ENCODE measurements at places on chromosomes 3 and 15.
A peak's percentile ranks its signal among the peaks of the same experiment; 100 is the strongest.

- DNase-seq = no peak
These were observed 799 bp downstream of the ABI3BP start for GRCh38 chr3:100992231-100993012.

DNA sequence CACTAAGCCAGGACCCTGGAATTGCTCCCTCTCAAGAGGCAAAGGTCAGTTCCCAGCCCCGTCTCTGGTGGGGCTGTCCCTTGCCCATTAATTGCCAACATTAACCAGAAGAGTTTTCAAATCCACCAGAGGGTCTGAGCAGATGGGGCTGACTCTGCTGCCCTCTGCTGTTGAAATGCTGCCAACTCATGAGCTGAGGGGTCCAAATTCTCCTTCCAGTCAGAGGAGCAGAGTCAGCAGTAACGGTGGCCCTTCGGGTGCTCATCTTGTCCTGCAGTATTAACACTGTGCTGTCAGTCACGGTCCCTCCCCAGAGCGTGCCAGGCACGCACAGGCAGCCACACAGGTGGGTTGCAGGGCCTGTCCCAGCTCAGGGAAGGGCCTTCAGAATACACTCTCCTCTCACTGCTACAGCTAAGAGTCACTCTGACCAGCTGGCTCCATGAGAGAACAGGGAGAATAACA, 10.7 kb upstream of the SPTBN5 start:
- peak; percentile 70 for DNase-seq

GRCh38 chr15:62047282-62047827, 12.9 kb downstream of the VPS13C start:
- no peak for DNase-seq

DNA sequence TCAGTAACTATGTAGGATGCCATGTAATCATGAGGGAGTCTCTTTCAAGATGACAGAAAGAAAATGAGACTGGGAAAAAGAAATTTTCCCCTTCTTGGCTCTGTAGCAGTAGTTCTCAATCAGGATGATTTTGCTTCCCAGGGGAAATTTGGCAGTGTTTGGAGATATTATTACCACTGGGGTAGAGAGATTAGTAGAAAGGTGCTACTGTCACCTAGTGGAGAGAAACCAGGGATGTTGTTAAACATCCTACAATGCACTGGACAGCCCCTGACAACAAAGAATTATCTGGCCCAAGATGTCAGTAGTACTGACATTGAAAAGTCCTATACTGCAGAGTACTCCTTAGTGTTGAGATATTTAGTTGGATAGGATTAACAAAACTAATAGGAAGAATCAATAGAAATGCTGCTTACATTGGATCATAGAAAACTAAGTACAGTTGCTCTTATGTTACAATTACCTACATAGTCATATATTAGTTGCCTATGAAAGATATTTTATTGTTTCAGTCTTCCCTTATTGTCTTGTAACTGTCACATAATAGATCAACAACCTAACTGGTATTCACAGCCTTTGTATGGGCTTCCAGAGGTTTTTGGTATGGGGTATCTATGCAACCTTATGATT, 433.3 kb downstream of the RAP2B start:
- DNase-seq = peak; percentile 69

DNA sequence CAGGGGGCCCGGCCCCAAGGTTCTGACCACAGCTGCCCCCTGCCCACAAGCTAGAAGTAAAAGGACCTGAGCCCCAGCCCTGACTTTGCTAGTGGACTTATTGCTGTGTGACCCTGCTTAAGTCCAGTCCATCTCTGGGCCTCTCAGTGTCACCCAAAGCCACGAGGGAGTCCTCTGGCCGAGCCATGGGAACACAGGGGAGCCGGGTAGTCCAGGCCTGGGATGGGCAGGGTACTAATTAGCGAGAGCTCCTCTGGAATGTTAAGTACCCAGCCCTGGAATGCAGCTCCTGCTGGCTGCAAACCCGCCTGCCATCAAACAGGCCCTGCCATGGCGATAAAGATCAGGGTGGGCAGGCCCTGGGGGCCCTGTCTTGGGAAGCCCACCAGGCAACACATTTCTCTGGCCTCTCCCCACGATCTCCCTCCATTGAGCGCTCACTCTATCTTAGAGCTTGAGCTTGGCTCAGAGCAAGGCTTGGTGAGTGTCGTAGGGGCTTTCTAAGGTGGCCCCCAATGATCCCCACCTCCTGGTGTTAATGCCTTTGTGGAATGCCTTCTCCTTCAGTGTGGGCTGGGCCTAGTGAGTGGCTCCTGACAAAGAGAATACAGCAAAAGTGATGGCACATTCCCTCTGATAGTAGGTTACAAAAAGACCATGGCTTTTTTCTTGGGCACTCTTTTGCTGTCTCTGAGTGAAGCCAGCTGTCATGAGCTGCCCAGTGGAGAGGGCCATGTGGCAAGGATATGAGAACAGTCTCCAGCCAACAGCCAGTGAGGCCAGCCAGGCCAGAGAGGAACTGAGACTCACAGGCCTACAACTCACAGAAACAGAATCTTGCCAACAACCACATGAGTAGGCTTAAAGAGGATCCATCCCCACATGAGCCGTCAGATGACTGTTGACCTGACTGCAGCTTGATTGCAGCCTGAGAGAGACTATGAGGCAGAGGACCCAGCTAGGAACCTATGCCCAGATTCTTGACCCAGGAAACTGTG, 133.1 kb downstream of the SMAD6 start:
- no peak for DNase-seq

GRCh38 chr15:91887321-91887720, 33.8 kb downstream of the SLCO3A1 start:
- DNase-seq = no peak

Measured in kidney capillary endothelial cell (primary cell).